Suprapubic skin (tissue), 4 donors: ENCODE measurements at places on chromosomes 1 and 21. TPM values are rescaled to one million over a fixed set of nuclear protein-coding genes. Genes with fewer than 3 reads are reported as not detected.

GRCh38 chr1:205337481-205337880 is 15.9 kb upstream of the NUAK2 start:
- H3K36me3 ChIP-seq: no peaks in the 10 kb centered on the region
- peaks cover 4% of the 10 kb centered on the region for H3K4me1 ChIP-seq
- no peak overlapping the region for H3K27ac ChIP-seq
- no peaks in the 10 kb centered on the region for H3K27me3 ChIP-seq

MXRA8 gene
- total RNA-seq: 22.0 TPM

GRCh38 chr1:179816196-179816960 is 61.2 kb downstream of the TOR1AIP2 start:
- no peak overlapping the region for H3K27ac ChIP-seq
- DNase-seq: no peak
- H3K4me1 ChIP-seq: peaks cover 21% of the 10 kb centered on the region
- H3K27me3 ChIP-seq: no peaks in the 10 kb centered on the region
- H3K4me3 ChIP-seq: no peak overlapping the region

DNA sequence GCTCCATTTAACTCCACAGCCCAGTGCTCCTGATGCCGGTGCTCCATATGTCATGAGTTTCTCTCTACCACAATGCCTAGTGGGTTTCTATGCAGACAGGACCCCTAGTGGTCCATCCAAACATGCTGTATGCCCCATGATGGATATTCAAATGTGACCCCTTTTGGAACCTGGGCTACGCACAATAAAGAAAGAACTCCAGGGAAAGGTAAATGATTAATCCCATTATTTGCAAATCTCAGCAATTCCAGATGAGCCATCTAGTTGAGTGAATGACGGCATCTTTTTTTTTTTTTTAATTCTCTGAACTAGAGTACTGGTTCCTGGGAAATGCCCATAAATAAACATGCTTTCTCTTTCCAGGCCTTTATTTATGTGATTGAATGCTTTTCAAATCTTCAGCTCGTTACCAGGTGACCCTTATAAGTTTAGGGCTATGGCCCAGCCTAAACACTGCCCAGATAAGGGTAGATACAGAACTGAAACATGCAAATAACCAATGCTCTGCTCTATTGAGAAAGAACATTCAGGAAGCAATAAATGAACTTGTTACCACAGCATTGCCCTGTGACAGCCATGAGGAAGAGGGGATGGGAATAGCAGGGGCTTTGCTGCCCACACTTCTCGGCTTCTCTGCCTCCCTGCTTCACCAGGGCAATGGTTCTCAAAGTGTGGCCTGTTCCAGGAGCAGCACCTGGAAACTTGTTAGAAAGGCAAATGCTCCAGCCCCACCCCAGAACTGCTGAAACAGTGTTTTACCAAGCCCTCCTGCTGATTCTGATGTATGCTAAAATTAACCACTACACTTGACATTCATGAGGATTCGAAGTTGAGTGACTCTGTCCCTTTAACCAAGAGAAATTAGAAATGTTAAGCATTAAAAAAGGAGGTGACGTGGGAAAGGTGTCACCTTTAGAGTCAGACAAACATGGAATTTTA is 151.7 kb downstream of the SEC16B start:
- no peaks in the 10 kb centered on the region for H3K36me3 ChIP-seq
- no peaks in the 10 kb centered on the region for H3K4me1 ChIP-seq
- no peak overlapping the region for H3K4me3 ChIP-seq
- no peaks in the 10 kb centered on the region for H3K27me3 ChIP-seq
- no peak overlapping the region for H3K27ac ChIP-seq

DNA sequence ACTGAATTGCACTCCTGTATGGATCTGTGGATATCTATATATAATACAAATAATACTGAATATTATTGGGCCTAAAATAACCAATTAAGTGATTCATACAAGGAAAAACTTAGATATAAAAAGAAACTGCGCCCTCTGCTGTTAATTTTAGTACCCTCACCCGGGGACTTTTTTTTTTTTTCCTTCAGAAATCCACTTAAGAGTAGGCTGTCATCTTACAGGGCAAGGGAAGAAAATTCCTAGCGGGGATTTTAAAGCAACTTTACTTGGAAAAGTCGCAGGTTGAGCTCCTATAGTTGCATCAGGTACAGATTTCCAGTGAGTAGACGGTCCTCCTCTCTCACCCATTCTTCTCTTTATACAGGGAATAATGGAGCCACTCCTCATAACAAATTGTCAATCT is 1.3 kb downstream of the NTNG1 start:
- H3K36me3 ChIP-seq: no peaks in the 10 kb centered on the region
- peak overlapping the region; percentile 68 for H3K4me3 ChIP-seq
- peaks cover 21% of the 10 kb centered on the region for H3K4me1 ChIP-seq
- no peak overlapping the region for H3K27ac ChIP-seq

OR2T35 gene
- not detected for total RNA-seq

- peaks cover 13% of the 10 kb centered on the region for H3K4me1 ChIP-seq
- no peaks in the 10 kb centered on the region for H3K36me3 ChIP-seq
- DNase-seq: no peak
- peak overlapping the region; percentile 60 for H3K4me3 ChIP-seq
Measured at GRCh38 chr1:148263906-148264255, 111.8 kb upstream of the NBPF11 start.

GRCh38 chr1:200493344-200493743 is 83.5 kb upstream of the ZNF281 start:
- no peak overlapping the region for H3K4me3 ChIP-seq
- H3K27ac ChIP-seq: no peak overlapping the region
- H3K27me3 ChIP-seq: no peaks in the 10 kb centered on the region
- no peaks in the 10 kb centered on the region for H3K36me3 ChIP-seq
- peaks cover 5% of the 10 kb centered on the region for H3K4me1 ChIP-seq
- no peak for DNase-seq

- H3K27ac ChIP-seq: peak overlapping the region; percentile 39
- no peaks in the 10 kb centered on the region for H3K36me3 ChIP-seq
- H3K27me3 ChIP-seq: no peaks in the 10 kb centered on the region
- DNase-seq: no peak
- H3K4me3 ChIP-seq: peak overlapping the region; percentile 36
Measured at GRCh38 chr1:41495210-41495948, 10.9 kb upstream of the EDN2 start.

DNA sequence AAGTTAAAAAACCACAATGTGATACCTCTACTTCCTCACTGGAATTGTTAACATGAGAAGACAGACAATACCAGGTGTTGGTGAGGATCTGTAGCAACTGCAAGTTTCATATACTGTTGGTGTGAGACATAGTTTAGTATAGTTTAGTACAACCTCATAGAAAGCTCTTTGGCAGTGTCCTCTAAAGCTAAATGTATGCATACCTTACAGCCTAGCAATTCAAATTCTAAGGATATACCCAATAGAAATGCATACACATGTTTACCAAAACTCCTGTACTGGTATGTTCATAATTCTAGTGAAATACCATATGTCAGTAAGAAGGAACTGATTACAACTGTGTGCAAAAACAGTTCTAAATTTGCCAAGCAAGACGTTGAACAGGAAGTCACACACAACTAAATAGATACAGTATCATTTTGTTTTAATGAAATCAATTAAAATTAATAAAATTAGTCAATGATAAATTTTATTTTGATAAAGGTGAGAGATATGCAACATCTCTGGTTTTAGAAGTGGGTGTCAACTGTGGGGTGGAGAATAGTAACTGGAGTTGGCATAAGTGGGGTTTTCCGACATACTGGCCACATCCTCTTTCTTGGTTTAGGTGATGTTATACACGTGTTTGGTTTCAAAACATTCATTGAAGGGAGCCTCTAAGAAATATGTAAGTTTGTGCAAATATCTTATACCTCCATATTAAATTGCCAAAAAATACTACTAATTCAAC is 450.7 kb downstream of the PTPRC start:
- no peaks in the 10 kb centered on the region for H3K27me3 ChIP-seq
- no peak overlapping the region for H3K4me3 ChIP-seq
- H3K27ac ChIP-seq: no peak overlapping the region
